ENCODE measurements at places on chromosomes 4 and X.

DNA sequence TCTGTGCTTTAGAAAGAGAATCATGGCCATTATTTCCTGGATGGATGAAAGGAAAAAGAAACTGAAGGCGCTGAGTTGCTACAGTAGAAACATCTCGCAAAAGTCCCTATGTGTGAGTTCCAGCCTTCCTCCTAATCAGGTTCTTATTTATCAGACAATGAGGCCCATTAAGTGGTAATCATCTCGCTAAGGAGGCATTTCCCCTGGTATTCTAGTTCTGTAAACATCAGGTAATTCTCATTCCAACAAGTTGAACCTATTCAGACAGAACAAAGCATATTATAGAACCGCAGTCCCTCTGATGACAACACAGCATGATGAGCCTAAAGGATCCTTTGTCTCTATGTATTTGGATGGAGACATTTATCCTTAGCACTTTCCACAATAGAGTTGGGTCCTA, 205.7 kb upstream of the MAOA start:
- DNase-seq: no peak

DNA sequence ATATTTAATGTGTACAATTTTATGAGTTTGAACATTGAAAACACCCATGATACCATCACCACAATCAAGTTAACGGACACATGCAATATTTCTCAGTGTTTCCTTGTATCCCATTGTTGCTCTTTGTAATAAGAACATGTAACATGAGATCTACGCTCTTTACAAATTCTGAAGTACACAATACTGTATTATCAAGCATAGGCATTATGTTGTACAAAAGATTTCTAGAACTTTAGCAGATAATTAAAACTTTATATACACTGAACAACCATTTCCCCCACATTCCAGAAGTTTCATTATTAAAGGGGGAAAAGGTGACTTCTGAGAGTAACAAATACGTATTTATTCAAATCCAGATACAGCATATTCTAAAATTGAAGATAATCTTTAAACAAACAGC, 114.5 kb downstream of the SLC10A7 start:
- no peak for DNase-seq

- DNase-seq: no peak
Measured at GRCh38 chrX:81304563-81304962, 102.7 kb downstream of the SH3BGRL start.

DNA sequence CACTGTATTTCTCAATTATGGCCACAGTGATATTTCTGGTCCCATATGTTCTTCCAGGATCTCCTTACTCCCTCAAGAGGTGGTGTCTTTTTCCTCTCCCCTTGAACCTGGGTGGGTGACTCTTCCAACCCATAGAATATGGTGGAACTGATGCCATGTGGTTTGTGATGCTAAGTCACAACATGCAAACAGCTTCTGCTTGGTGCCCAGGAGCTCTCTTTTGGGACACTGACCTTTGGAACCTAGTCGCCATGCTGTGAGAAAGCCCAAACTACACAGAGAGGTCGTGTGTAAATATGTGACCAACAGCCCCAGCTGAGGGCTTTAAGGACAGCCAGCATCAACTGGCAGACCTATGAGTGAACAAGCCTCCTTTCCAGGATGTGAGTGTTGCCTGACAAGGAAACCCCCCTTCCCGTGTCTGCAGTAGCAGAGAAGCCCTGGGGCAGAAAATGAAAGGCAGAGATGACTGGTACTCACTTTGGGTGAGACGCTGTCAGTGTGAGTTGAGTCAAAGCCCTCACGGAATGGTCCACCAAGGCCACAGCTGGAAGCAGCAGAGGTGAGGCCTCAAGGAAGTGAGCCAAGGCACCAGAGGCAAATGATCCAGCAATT, 223.4 kb downstream of the BCOR start:
- DNase-seq: no peak

GRCh38 chr4:140198942-140199341, 45.0 kb upstream of the MAML3 start:
- no peak for DNase-seq

DNA sequence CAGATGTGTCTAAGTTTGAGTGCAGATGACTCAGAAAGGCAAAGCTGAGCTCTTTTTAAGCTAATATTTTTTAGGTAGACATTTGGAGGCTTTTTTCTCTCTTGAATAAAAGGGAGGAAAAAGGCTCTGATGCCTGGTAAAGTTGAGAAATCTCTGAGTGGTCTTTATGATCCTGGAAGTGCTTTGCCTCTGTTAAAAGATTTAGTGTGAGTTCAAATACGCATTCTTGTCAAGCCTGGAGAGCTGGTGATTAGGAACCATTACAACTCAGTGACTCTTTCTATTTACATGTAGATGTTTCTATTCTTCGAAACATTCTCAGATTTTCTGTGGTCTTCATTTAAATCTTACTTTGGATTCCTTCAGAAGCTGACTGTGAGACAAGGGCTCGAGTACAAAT, 143.4 kb upstream of the MED14 start:
- DNase-seq: no peak
